GM23248 (cell line): ENCODE measurements at places on chromosomes 4 and X.

- no peaks in the 10 kb centered on the region for H3K27me3 ChIP-seq
- no peak overlapping the region for H3K4me3 ChIP-seq
- H3K36me3 ChIP-seq, result peaks cover 7% of the 10 kb centered on the region; the same call in 1 of the 2 replicates
- H3K27ac ChIP-seq, result no peak overlapping the region
Measured at GRCh38 chrX:1420371-1420770, 28.5 kb upstream of the SLC25A6 start.

GRCh38 chr4:76585272-76585671, 150.2 kb downstream of the SHROOM3 start:
- no peak for DNase-seq
- no peak overlapping the region for H3K4me3 ChIP-seq
- no peaks in the 10 kb centered on the region for H3K27me3 ChIP-seq
- H3K27ac ChIP-seq, result no peak overlapping the region
- no peaks in the 10 kb centered on the region for H3K36me3 ChIP-seq
- peaks cover 27% of the 10 kb centered on the region for H3K4me1 ChIP-seq

GRCh38 chr4:7539659-7540058, 104.9 kb upstream of the PSAPL1 start:
- H3K27ac ChIP-seq, result no peak overlapping the region
- no peaks in the 10 kb centered on the region for H3K4me1 ChIP-seq
- peak; percentile 32 for DNase-seq

GRCh38 chr4:121198251-121198650, 34.1 kb upstream of the TNIP3 start:
- peak; percentile 50 for DNase-seq
- no peak overlapping the region for H3K27ac ChIP-seq
- H3K36me3 ChIP-seq, result no peaks in the 10 kb centered on the region
- H3K27me3 ChIP-seq, result no peaks in the 10 kb centered on the region
- H3K4me3 ChIP-seq, result no peak overlapping the region
- peaks cover 18% of the 10 kb centered on the region for H3K4me1 ChIP-seq

GRCh38 chr4:128385683-128386304, 98.2 kb upstream of the PGRMC2 start:
- peak; percentile 56 for DNase-seq
- H3K4me1 ChIP-seq, result peaks cover 48% of the 10 kb centered on the region
- H3K36me3 ChIP-seq, result no peaks in the 10 kb centered on the region
- H3K4me3 ChIP-seq, result no peak overlapping the region
- peak overlapping the region; percentile 69 for H3K27ac ChIP-seq

DNA sequence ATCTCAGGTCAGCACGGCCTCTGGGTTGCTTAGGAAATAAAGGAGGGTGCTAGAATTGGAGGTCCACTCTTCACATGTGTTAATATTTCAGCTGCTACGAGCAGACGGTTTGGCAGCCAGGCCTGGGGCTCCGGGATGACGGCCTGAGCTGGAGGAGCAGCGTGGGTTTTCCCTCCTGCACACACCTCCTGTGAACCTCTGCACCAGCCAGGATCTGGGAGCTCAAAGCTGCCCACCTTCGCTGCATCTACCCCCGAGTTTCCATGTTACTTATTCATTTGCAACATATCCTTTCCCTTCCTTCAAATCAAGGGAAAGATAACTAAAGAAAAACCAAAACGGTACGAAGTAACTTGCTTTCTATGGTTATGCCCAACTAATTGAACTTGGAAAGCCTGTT, 13.6 kb downstream of the STOX2 start:
- H3K4me1 ChIP-seq, result no peaks in the 10 kb centered on the region
- H3K36me3 ChIP-seq, result no peaks in the 10 kb centered on the region
- no peak overlapping the region for H3K4me3 ChIP-seq

DNA sequence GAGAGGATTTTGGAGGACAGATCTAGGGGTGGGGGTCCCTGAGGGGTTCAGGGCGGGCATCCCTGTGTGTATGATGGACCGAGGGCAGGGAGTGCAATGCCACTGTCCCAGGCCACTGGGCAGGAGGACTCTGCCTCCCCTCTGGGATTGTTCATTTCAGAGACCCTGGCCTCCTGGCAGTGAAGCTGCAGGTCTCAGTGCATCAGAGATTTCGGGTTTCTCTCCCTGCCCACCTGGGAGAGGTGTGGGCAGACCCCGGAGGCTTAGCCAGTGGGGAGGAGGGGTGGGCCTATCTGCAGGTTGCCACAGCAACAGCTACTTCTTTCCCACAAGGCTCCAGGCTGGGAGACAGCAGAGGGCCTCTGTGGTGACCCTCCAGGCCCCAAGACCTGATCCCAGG, 80.1 kb upstream of the LRPAP1 start:
- DNase-seq, result no peak
- no peaks in the 10 kb centered on the region for H3K36me3 ChIP-seq
- H3K27me3 ChIP-seq, result no peaks in the 10 kb centered on the region
- no peak overlapping the region for H3K27ac ChIP-seq
- H3K4me1 ChIP-seq, result no peaks in the 10 kb centered on the region
- no peak overlapping the region for H3K4me3 ChIP-seq

DNA sequence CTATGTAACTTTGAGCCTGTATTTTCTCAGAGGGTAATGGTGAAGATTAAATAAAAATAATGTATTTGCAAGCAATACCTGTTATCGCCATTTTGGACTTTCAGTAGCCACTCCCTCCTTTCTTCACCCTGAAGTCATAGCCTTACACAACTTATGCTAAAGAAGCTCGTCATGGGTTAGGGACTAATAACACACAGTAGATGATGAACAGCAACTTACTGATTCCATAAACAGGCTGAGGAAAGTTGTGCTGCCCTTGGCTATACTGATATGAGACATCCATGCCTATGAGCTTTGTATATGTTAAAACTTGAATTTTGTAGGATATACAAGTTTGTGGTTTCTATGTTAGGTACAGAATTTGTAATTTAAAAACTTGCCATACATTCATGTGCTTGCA, 31.7 kb upstream of the EIF1AX start:
- no peaks in the 10 kb centered on the region for H3K27me3 ChIP-seq
- no peak for DNase-seq
- peaks cover 20% of the 10 kb centered on the region; the same call in 1 of the 2 replicates for H3K36me3 ChIP-seq
- H3K4me3 ChIP-seq, result no peak overlapping the region
- no peak overlapping the region for H3K27ac ChIP-seq

GRCh38 chr4:177528620-177529019, 86.4 kb upstream of the AGA start:
- DNase-seq, result no peak
- H3K27ac ChIP-seq, result no peak overlapping the region
- H3K4me3 ChIP-seq, result no peak overlapping the region
- H3K4me1 ChIP-seq, result no peaks in the 10 kb centered on the region
- no peaks in the 10 kb centered on the region for H3K36me3 ChIP-seq
- no peaks in the 10 kb centered on the region for H3K27me3 ChIP-seq

DNA sequence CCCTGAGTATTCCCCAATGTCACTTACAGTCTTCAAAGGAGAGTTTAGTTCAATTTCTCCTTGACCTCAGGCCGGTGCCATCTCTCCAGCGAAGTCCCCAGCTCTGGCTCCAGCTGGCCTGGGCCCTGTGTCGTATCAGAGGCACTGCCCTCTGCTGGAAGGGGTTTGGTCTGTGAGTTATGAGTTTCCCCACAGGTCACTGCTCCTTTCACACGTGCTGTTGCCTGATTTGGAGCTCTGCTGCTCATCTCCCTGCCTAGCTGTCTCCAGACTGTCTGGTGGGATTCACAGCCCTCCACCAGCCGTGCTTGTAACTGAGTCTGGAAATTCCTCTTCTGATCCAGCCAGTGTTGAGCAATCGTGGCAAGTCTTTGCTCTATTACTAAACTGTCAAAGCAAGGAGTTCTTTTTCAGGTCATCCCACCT, at the start of gene RAP2C:
Gene RAP2C (minus strand): TSS at position 105 of the 426 bp plus-strand sequence. CDS start 2,179 bp downstream, outside the sequence.
- H3K27ac ChIP-seq, result peak within 1 kb of the TSS; percentile 88
- no peaks in the 10 kb centered on the region for H3K27me3 ChIP-seq

DNA sequence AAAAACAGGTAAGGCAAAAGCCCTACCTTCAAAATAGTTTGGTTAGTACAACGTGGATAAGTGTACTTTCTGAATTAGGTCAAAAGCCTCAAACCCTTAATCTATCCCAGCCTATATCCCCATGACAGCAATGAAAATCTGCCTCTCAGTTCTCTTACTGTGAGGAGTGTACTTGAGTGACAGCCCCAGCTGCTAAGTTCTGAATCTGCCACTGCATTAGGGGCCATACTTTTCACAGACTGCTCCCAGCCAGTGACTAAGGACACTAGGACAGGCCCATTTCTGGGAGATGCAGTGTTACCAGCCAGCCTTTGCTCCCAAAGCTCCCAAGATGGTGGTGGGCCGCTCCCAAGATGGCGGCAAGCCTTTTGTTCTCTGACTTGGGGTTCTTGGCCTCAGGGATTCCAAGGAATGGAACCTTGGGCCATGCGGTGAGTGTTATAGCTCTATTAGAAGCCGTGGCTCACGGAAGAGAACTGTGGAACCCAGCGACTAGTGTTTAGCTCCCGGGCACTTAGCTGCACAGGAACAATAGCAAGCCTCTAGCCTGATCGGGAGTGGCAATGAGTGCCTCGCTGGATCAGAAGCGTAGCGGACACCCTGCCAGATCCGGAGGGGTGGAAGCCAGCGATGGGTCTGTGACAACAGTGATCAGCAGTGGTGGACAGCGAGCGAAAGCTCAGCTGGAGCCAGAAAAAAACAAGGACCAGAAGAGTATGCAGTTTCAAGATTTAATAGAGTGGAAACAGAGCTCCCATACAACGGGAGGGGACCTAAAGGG, 175.6 kb upstream of the NRK start:
- H3K27me3 ChIP-seq, result no peaks in the 10 kb centered on the region
- no peak overlapping the region for H3K4me3 ChIP-seq
- no peak overlapping the region for H3K27ac ChIP-seq
- DNase-seq, result no peak
- no peaks in the 10 kb centered on the region for H3K36me3 ChIP-seq
